Gastroesophageal sphincter (tissue), 4 donors: ENCODE measurements at places on chromosomes 1 and 21. TPM values are rescaled to one million over a fixed set of nuclear protein-coding genes. Genes with fewer than 3 reads are reported as not detected.

- H3K27me3 ChIP-seq: no peaks in the 10 kb centered on the region
- no peaks in the 10 kb centered on the region for H3K36me3 ChIP-seq
- no peaks in the 10 kb centered on the region for H3K4me1 ChIP-seq
- ATAC-seq: no peak
- H3K4me3 ChIP-seq: no peak overlapping the region
These were observed 45.5 kb upstream of the CDC42BPA start for GRCh38 chr1:227363825-227364224.

DNA sequence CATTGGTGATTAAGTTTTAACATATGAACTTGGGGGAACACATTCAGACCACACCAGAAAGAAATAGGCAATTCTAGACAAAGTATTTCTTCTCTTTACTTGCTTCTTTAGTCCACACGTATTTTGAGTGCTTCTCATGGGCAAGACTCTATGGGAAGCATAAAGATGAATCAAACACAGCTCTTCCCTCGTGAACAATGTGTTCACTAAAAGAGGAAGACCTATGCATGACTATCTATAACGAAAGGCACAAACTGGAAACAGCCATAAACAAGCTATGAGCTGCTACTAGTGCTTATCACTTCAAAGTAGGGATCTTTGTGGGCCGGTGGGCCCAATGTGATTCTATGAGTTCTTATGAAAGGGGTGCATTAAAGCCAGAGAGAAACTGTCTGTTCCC, 53.0 kb upstream of the PRDX6 start:
- H3K27me3 ChIP-seq: no peaks in the 10 kb centered on the region
- H3K4me3 ChIP-seq: no peak overlapping the region
- no peak for ATAC-seq
- no peak overlapping the region for H3K27ac ChIP-seq
- peaks cover 17% of the 10 kb centered on the region for H3K36me3 ChIP-seq

GRCh38 chr1:84428235-84428634, 30.0 kb downstream of the DNASE2B start:
- H3K27ac ChIP-seq: no peak overlapping the region
- H3K4me1 ChIP-seq: peaks cover 1% of the 10 kb centered on the region
- H3K4me3 ChIP-seq: no peak overlapping the region
- no peaks in the 10 kb centered on the region for H3K36me3 ChIP-seq
- no peak for ATAC-seq

DNA sequence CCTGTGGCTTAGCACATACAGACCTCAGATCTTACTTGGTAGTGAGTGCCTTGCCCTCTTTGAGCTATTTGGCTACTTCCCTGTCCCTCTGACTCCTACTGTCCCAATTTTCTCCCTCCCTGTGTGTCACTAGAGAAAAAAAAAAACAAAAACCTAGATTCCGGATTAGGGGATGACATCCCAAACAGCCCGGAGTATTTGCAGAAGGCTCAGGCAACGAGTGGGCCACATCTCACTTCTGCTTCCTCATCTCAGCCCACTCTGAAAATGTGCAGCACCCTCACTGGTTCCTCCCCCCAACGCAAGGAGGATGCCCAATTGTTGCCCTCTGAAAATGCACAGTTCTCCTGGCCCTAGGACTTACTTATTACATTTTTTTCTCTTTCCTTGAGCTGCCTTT, 4.9 kb downstream of the NHLH1 start:
- no peak overlapping the region for H3K4me3 ChIP-seq
- H3K36me3 ChIP-seq: no peaks in the 10 kb centered on the region
- peaks cover 70% of the 10 kb centered on the region for H3K27me3 ChIP-seq
- no peak for ATAC-seq
- H3K27ac ChIP-seq: no peak overlapping the region

GRCh38 chr1:203592156-203592555, 34.5 kb upstream of the ATP2B4 start:
- H3K4me3 ChIP-seq: no peak overlapping the region
- no peaks in the 10 kb centered on the region for H3K27me3 ChIP-seq
- H3K36me3 ChIP-seq: no peaks in the 10 kb centered on the region
- peak; percentile 67 for ATAC-seq
- H3K4me1 ChIP-seq: peaks cover 35% of the 10 kb centered on the region

DNA sequence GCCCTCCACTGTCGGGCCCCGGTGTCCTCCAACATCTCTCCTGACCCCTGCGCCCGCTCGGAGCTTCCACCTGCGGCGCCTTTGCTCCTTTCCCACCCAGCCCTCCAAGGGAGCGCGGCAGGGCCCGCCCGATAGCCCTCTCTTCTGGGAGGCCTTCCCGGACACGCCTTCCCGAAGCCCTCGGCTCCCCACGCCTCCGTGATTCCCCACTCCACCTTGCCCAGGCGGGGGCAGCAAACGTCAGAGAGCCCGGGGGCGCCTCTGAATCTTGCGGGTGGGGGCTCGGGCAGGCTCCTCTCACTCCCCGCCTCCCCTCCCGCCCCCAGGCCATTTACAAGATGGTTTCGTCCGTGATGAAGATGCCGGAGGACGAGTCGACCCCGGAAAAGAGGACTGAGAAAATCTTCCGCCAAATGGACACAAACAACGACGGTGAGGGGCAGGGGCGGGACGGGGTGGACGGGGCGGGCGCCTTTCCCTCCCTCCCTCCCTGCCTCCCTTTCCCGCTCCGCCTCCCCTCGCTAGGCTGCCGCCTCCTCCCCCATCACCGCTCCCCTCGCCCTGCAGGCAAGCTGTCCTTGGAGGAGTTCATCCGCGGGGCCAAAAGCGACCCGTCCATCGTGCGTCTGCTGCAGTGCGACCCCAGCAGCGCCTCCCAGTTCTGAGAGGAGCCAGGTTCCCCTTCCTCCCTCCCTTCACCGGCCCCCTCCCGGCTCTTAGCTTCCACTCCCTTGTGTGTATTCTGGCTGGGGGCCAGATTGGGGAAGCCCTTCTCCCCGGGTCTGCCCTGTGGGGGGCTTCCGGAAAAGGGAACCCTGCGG, 7.1 kb downstream of the HPCA start:
- H3K4me3 ChIP-seq: peak overlapping the region; percentile 6
- ATAC-seq: peak; percentile 66
- H3K27ac ChIP-seq: no peak overlapping the region
- H3K4me1 ChIP-seq: peaks cover 7% of the 10 kb centered on the region

Gene SELE
- not detected for total RNA-seq
